Effector CD8-positive, alpha-beta T cell (primary cell): ENCODE measurements at places on chromosomes 16 and 17.
A peak's percentile ranks its signal among the peaks of the same experiment; 100 is the strongest.

- DNase-seq, result no peak
Measured at GRCh38 chr16:13426269-13426668, 493.7 kb upstream of the ERCC4 start.

DNA sequence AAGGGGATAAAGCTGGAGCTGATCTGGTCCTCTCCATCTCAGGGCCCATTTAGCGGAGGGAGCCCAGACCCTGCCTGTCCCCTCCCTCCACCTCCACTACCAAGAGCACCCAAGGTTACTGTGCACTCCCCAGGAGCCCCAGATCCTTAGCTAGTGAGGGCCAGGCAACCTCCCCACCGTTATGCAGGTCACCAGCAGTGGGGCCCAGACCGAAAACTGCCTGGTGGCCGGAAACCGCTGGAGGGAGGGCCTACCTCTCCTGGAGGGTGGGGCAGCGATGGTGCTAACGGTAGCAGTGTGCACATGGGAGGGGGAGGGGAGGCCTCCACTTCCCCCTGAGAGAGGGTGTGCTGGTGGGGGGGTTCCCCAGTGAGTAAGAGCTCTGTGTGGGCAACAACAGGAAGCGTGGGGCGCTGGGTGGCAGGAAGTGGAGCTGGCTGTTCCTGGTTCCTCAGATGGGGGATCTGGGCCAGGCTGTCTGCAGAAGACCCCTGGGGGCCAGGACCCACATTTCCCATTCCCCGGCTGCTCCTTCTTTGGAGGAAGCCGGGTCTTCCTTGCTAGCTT, 4.4 kb downstream of the FMNL1 start:
- DNase-seq, result peak; percentile 80

GRCh38 chr16:71645450-71645849, 19.5 kb downstream of the MARVELD3 start:
- no peak for DNase-seq

GRCh38 chr17:65783845-65784334, 222.4 kb upstream of the AXIN2 start:
- DNase-seq, result no peak

GRCh38 chr17:48605991-48606891, 1.5 kb upstream of the HOXB6 start:
- no peak for DNase-seq

DNA sequence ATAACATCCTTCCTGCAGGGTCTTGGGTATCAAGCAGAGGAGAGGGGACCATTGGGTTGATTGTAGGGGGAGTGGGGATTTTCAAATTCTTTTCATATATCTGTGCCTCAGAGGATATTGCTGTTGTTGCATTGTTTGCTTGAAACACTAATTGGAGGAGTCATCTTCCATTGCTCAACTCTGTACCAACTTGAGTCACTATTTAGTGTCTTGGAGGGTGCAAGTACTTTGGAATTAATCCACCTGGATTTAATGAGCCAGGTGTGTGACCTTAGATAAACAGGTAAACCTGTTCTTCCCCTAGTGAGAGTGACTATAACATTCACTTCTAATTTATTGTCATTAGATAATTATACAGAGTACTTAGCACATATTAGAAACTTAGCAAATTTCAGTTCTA, 151.3 kb upstream of the CNTNAP4 start:
- DNase-seq, result no peak

DNA sequence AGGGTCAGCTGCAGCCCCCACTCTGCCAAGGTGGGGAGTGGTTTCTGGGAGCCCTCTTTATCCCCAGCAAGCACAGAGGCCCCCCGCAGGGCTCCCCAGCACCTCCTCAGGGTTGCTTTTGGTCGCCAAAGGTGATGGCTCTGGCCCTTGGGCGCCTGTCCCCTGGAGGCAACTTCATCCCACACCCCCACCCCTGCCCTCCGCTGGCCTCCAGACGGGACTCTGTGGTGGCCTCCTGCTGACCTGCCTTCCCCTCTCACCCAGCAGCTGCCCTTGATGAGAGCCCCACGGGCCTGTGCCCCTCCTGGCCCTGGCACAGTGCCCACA, 7.8 kb upstream of the RHOT2 start:
- no peak for DNase-seq

DNA sequence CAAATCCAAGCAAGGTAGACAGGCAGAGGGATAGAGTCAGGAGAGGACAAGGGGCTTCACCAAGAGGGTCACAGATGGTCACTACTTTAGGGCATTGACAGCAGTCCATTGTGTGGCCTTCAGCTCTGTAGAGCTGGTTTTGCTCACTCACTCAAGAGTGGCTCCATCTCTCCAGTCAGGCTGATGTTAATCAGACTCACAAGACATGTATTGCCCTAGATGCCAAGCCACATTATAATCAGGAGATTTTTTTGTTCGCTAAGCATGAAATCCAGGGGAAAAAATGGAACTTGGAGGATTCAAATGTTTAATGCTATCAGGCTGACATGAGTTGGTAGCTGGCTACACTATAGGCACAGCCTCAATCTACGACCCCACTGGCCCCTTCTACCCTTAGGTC, 32.5 kb downstream of the CD300LF start:
- DNase-seq, result no peak

DNA sequence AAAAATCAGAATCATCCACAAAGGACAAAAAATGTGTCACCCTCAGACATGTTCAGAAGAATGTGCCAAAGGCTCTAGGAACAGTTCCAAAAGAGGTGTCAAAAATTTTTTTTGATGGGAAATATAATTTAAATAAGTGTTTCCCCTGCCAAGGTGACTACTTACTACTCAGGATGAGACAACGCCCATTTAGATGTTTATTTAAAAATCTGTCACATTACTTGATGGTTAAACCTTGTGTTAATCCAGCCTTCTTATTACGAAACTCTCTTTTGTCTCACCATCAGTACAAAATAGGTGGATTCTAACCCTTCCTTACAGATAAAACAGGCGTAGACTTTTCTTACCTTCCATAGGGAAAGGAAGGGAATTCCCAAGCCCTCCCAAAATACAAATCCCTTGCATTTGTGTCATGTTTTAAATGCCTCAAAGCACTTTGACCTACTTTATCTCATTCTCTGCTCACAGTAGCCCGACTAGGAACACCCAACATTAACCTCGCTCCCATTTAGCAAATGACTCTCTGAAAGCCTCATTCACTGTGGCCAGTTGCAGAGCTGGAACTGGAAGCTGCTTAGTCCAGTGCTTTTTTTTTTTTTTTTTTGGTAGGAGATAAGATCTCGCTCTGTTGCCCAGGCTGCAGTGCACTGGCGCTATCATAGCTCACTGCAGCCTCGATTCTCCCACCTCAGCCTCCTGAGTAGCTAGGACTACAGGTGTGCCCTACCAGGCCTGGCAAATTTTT, 5.8 kb upstream of the GNA13 start:
- no peak for DNase-seq

- DNase-seq, result no peak
Measured at GRCh38 chr17:81092518-81093095, 57.7 kb downstream of the BAIAP2 start.

GRCh38 chr16:66616592-66616991, 12.1 kb downstream of the CMTM3 start:
- no peak for DNase-seq

- no peak for DNase-seq
Measured at GRCh38 chr16:3780570-3780969, 63.2 kb upstream of the TRAP1 start.
